ENCODE measurements at places on chromosomes 4 and X.

DNA sequence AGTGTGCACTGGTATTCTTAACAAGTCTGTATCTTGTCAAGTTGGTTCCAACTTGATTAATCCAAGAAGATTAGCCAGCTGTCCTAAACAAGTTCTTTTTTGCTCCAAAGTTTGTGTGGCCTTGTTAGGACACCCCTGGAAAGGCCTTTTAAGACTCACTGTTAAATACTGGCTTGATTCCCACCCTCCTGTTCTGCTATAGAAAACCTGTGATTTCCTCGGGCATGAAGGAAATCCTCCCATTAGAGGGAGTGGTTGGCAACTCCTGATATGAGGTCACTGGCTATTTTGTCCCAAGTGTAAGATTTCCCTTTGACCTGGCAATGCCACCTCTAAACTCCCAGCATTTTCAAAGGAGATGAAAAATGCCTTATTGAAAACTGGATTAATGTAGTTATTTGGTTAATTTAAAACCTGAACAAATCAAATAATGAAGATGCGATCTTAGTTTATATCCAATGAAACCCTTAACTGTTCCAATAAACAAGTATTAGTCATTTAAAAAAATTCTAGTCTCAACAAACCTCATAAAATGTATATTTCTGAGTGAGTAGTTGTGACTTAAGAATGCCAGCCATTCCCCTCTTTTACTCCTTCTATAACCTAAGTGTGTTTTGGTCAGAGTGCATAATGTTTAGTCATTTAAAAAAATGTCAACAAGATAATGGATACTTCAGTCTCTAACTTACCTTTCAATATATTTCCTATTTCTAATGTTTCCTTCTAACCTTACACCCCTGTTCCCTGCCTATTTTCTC, 94.4 kb downstream of the NPNT start:
- DNase-seq = no peak

- DNase-seq = no peak
Observed at GRCh38 chr4:144734522-144734921, 88.6 kb downstream of the HHIP start.

DNA sequence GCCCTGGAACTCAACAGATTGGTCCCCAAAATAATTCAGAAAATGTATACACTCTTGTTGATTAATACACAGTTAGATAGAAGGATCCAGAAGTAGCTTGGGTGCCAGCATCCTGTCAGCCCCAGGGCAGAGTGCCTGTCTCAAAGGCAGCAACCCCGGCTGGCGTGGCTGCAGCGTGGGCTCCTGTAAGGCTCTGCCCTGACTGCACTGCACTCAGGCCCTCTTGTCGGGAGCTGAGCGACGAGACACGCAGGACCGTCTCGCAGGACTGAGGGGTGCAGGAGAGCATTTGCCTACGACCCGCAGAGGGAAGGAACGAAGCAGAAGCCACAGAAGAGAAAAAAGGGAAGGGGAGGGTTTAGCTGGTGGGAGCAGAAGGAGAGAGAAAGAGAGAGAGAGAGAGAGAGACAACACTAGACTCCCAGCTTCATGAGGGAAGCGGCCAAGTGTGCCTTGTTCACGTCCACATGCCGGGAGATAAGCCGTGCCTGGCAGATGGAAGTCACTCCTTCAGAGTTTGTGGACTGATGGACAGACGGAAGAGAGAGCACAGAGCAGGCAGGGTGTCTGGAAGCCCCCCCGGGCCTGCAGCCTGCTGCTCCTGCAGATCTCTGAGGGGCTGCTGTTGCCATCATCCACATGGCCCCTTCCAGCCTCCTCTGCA, 38.7 kb upstream of the HELT start:
- DNase-seq = no peak

GRCh38 chrX:102535958-102536357, 19.4 kb upstream of the TMSB15A start:
- no peak for DNase-seq

Measured in activated CD4-positive, alpha-beta T cell treated with anti-CD3 and anti-CD28 coated beads, Interleukin-2, amount 50 U/mL, for 24 hours (primary cell).